ENCODE measurements at places on chromosomes 7 and 10.

- no peak for DNase-seq
Measured at GRCh38 chr10:6788731-6789130, 208.7 kb upstream of the PRKCQ start.

GRCh38 chr10:3395458-3395861 is 222.9 kb upstream of the PITRM1 start:
- DNase-seq: no peak

- DNase-seq: no peak
Measured at GRCh38 chr10:21969326-21970287, 33.9 kb downstream of the DNAJC1 start.

DNA sequence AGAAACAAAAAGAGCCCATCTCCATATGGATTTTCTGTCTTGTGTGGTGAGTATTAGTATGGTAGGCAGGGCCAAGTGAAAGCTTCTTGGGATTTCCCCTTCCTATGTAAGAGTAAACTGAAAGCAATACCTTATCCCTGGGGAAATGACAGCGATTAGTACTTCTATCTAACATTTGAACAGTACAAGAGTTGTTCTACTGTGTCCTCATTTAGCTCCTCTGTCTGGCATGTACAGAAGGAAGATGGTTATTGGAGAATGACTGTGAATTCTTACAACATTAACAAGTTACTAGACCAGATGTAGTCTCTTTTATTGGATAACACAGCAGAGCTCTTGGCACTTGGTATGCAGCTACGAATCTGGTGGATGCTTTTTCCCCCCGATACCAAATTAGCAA is 17.9 kb upstream of the TRIL start:
- DNase-seq: no peak

GRCh38 chr7:116543664-116544063 is 18.8 kb downstream of the CAV1 start:
- no peak for DNase-seq

DNA sequence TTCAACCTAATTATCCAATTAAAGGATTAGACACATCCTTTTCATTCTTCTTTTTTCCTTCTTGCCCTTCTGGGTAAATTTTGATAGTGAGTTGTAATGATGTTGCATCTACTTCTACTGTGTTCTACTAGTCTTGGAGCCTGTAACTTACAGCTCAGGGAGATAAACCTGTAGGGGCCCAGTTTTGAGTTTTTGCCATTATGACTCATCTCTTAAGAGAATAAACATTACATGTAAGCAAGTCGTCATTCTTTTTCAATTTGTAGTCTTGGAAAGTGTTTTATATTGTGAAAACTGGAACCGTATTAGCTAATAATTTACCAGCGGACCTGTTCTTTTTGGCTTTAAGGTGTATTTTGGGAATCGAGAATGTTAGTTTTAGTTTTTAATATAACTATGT is 89.7 kb upstream of the RPA3 start:
- DNase-seq: no peak

DNA sequence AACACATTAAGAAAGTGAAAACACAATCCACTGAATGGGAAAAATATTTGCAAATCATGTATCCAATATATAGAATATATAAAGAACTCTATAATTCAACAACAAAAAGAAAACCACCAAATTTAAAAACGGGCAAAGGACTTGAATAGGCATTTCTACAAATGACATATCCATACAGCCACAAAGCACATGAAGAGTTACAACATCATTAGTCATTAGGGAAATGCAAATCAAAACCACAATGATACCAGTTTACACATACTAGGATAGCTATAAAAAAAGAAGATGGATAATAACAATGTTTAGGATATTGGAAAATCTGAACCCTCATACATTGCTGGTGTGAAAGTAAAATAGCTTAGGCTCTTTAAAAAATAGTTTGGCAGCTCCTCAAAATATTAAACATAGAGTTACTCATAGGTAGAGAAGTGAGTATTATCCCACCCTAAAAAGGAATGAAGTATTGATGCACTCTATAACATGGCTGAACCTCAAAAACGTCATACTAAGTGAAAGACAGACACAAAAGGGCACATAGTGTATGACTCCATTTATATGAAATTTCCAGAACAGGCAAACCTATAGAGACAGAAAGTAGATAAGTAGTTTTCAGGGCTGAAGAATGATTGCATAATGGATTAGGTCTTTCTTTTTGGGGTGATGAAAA is 4.5 kb downstream of the ZPBP start:
- no peak for DNase-seq

- no peak for DNase-seq
Measured at GRCh38 chr7:77579797-77580196, 42.7 kb downstream of the PTPN12 start.

Measured in activated CD4-positive, alpha-beta T cell treated with anti-CD3 and anti-CD28 coated beads, Interleukin-2, Interleukin-4, amounts not matched to agents 100 ng/mL and 50 ng/mL, durations not matched to agents 16 hours and 8 hours (primary cell).